Stimulated activated CD8-positive, alpha-beta memory T cell treated with anti-CD3 and anti-CD28 coated beads, Interleukin-7, amount 100 ng/mL, for 48 hours (primary cell): ENCODE measurements at places on chromosomes 6 and 20.

DNA sequence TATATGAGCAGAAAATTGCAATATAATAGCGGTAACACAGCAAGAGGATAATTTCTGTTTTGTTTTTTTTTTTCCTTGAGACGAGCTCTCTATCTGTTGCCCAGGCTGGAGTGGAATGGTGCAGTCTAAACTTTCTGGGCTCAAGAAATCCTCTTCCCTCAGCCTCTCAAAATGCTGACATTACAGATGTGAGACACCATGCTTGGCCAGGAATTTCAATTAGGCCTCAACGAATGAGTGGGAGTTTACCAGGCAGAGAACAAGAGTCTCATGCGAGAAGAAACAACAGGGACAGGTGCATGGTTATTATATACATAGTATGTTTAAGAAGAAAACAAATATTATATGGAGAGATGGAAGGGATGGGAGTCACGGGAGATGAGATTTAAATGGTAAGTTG is 111.4 kb downstream of the ATXN1 start:
- DNase-seq = no peak

- DNase-seq = no peak
These were observed 14.3 kb upstream of the EPM2A start for GRCh38 chr6:145749632-145750031.

DNA sequence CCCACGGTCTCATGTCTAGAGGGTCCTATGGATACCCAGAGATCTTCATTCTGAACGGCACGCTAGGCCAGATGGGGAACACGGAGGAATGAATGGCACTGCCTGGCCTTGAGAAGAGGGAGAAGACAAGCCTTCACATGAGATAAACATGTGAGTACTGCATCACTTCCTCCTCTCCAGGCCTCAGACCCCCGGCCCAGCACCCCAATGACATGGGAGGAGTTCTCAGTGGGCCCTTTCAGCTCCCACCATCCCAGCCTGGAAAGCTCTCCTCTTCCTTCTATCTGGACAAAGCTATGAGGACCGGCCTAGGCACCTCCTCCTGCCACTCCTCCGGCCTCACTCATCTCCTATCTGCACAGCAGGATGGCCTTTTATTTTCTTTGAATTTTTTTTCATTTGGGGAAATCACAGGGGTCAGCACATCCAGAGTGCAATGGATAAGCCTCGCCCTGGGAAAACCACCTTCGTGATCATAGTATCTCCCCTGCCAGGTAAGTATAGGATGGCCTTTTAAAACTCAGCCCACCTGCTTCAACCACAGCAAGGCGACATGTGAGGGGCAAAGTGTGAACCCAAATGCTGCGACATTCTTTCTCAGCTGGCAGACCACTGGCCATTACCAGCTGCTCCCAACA is 39.2 kb upstream of the CDKN1A start:
- DNase-seq = no peak

- no peak for DNase-seq
These were observed 37.2 kb downstream of the VTA1 start for GRCh38 chr6:142184307-142184706.

DNA sequence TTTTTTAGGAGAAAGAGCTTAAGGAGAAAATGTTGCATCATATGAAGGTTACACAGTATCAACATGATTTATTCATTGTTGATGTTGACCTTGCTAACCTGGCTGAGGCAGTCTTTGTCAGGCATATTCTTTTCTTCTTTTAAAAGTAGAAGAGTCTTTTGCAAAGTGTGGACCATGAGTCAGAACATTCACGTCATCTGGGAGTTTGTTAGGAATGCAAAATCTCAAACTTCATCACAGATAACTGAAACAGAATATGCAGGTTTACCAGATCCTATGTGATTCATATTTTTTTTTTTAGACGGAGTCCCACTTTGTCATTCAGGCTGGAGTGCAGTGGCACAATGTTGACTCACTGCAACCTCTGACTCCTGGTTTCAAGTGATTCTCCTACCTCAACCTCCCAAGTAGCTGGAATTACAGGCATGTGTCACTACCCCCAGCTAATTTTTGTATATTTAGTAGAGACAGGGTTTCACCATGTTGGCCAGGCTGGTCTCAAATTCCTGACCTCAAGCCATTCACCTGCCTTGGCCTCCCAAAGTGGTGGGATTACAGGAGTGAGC is 530.4 kb upstream of the BTBD3 start:
- DNase-seq = no peak

DNA sequence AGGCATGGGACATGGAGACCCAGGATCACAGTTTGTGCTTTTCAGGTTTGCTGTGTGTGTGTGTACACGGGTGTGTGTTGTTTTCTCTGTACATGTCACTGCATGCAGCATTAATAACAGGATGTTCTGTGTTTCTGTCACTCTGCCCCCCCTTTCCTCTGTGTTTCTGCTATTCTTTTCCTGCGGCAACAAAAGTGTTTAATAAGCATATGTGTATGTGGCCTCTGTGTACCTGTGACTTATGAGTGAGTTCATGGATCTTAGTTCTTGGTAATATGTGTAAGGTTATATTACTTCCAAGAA is 9.8 kb downstream of the SYNGAP1 start:
- DNase-seq = no peak

DNA sequence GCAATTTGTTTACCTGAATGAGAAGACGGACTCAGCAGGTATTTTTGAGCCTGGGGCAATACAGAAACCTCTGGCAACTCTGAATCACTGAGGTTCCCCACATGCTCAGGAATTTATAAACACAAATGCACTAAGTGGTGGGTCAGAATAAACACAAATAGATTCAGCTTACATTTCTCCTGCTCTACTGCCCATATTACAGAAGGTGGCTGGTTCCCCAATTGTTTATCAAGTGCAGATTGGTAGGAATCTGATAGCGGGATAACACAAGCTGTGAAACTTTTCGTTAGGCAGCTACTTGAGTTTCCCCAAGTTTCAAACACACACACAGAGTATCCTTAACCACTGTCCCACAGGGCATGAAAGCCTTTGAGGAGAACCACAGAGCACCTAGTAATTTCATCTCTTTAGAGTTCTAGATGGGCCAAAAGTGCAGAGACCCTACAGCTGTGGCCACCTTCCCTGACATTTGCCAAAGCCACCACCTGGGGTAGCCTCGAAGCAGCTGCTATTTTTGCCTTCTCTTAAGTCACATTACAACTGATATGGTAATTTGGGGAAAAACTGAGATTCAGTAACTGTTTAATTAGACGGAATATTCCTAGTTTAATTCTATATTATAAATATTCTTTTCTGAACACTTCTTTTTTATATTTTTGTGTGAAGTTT is 204.2 kb upstream of the PTCHD4 start:
- no peak for DNase-seq

DNA sequence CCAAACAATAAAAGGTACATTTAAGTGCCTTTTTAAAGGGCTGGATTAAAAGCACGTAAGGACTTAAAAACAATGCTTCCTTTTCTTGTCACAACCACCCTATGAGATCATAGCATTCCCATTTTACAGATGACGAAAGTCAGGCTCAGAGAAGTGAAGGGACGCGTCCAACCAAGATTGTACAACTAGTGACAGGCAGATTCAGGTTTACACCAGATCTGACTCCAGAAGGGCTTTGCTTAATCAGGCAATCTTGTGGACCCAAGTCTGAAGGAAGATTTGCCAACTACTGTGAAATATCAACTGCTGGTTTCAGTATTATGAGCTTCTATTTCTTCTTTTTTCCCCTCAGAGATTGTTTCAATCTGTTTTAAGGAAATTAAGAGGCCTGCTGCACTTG is 877 bp downstream of the ENPP4 start:
- DNase-seq = no peak

DNA sequence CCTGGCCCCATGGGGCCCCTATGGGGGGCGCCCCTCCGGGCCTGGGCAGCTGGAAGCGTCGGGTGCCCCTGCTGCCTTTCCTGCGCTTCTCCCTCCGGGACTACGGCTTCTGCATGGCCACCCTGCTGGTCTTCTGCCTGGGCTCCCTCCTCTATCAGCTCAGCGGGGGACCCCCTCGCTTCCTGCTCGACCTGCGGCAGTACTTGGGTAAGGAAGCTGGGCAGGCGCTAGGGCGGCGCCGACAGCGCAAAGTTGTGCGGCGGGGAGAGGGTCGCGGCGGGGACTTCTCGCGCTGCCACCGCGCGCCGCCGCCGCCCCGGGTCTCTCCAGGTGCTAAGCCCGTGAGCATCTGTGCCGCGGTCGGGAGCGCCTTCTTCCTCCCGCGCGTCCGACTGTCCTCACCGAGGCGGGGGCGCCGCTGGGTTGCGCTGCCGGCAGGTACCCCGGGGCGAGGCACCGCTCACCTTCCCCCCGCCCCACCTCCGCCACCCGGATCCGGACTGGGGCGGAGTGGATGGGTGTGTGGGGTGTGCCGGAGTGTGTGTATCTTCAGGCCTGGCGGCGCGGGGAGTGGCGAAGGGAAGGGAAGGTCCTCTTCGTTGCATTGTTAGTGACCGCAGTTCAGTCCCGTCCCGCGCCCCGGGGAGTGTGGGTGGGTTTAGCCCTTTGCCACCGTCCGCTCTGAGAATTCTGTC is 788 bp downstream of the UST start:
- no peak for DNase-seq

- DNase-seq = no peak
These were observed 587 bp downstream of the IP6K3 start for GRCh38 chr6:33746036-33746600.

DNA sequence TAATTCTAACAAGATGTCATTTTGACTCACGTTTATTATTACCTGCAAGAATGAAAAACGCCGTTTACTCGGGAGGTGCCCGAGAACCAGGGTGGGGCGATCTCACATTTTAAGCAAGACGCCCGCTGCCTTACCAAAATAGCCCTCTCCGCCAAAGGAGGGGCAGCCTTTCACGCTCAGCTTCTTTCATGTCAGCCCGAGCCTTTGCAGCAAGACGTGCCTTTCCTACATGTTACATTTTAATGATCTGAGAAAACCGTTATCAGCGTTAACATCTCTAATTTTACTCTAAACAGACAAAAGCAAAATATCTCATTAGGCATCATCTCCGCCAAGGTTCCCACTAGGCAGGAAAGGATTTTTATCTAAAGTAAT is 2.0 kb downstream of the BACH2 start:
- DNase-seq = no peak

DNA sequence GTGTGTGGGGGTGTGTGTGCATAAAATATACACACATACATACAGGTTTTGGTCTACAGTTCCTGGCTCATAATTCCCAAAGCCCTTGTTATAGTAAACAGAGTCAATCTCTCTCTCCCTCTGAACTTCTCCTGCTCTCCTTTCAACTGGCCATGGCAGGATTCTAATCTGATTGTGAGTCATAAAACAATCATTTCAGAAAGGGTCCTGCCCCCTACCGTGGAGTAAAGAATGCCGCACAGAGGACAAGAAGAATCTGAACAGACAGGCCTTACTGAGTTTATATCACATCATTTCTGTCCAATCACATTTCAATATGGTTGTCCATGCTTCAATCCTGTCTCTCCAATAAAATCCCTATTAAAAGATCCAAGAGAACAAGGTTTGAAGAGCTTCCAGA is 416.9 kb downstream of the FRK start:
- no peak for DNase-seq

DNA sequence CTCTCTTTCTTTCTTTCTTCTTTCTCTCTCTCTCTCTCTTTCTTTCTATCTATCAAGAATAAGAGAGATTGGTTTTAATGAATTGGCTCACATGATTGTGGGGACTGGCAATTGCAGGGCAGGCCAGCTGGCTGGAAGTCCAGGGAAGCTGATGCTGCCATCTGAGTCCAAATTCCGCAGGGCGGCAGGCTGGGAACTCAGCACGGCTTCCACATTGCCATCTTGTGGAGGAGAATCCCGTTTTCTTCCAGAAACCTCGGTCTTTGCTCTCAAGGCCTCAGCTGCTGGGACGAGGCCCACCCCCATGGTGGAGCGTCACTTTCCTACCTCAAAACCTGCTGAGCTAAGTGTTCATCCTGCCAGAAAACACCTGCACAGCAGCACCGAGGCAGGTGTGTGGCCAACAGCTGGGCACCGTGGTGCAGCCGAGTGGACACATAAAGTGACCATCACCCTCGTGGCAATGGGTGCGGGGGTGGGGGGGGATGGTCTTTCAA is 58.8 kb upstream of the SLCO4A1 start:
- DNase-seq = no peak

DNA sequence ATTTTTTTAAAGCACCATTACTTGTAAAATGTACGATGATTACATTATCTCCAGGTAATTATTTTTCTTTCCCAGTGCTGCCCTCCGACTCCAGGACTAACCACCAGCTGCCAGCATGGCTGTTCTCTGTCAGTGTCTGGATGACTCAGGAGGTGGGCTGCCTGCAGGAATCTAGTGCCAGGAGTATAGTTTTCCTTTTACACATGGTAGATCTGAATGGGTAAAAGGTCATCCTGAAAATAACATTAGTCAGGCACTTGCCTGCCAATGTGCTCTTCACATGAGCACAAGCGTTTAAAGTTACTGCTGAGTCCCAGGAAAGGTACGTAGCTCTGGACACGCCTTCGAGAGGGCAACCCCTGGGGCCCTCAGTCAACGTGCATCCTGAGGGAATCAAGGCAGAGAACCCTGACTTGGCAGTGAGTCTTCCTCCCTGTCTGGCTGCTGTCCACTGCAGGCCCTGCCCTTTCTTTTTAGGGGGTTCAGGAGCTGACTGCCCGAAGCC is 2.4 kb downstream of the DYNLT1 start:
- no peak for DNase-seq

GRCh38 chr6:52535711-52536423 is 41.0 kb downstream of the TRAM2 start:
- DNase-seq = no peak

- peak; percentile 26 for DNase-seq
These were observed 52.6 kb upstream of the MAFB start for GRCh38 chr20:40741507-40742106.

DNA sequence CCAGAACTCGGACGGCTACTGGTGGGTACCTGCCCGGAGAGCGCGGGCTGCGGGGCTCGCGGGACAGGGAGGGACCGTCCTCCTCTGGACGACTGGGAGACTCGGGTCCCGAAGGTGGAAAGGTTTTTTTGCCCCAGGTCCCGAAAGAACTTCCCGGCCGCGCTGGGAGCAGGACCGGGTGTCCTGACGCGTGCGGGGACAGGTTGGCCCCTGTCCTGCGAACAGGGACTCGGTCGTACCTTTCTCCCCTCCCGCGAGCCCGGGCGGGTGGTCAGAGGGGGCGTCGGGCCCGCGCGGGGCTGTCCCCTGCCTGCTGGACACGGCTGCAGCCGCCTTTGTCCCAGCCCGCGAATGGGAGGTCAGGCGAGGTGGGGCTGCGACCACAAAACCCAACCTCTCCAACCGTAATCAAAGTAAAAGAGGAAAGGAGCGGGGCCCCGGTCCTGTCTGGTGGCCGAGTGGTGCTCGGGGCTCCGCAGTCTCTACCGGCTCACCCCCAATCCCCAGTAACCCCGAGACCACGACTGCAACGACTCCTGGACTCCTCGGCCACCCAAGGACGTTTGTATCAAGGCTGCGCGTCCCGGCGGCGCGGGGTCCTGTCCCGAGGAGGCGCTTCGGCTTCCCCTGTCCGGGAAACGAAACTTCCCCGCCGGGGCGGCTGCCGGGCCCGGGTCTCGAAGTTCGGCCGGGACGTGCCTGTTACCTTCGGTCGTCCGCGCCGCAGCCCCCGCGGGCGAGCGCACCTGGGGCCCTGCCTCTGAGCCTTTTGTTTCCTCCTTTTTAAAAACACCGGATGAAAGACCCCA is 798 bp downstream of the DSP start:
- no peak for DNase-seq
